ENCODE measurements at places on chromosomes 7 and 10. TPM values are rescaled to one million over a fixed set of nuclear protein-coding genes. Genes with fewer than 3 reads are reported as not detected.

DNA sequence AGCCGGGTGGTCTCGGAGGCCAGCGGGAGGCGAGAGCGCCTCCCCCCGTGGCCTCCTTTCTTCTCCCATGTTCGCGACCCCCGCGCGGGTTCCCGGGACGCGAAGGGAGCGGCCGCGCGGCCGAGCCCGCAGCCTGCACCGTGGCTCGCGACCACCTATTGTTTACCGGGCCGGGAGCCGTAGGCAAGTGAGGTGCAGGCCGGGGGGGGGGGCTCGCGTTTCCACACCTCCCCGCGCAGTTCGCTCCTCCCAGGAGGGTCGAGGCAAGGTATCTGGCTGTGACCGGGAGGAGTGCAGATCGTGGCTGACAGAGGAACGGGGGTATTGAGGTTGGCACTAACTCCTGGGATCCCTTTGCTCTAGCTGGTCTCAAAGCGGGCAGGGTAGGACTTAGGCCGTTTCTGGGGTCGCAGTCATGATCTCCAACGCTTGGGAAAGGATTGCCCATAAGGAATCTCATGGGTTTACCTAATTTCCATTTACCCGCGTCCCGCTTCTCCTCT lies 734 bp downstream of the PTPN12 start:
- DNase-seq, result peak; percentile 31

ZNF25 gene
- 8.8 TPM for total RNA-seq

C7orf33 gene
- total RNA-seq, result not detected

DNA sequence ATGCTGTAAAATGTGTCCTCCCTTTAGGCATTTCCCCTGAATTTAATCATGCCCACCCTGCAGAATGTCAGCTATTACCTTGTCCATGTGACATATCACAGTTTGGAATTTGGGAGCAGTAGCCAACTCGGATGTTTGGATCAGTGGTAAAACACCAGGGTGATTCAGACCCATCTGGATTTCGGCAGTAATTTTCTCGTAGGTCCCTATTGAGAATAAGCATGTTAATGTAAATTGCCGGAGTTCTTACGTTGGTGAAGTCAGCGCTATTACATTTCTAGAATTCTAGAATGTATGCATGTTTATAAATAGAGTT lies 44.1 kb downstream of the HGF start:
- DNase-seq, result no peak

- no peak for DNase-seq
Observed at GRCh38 chr10:29443745-29444523, 155.1 kb downstream of the LYZL1 start.

PTPN20 gene
- 1.5 TPM for total RNA-seq

DNA sequence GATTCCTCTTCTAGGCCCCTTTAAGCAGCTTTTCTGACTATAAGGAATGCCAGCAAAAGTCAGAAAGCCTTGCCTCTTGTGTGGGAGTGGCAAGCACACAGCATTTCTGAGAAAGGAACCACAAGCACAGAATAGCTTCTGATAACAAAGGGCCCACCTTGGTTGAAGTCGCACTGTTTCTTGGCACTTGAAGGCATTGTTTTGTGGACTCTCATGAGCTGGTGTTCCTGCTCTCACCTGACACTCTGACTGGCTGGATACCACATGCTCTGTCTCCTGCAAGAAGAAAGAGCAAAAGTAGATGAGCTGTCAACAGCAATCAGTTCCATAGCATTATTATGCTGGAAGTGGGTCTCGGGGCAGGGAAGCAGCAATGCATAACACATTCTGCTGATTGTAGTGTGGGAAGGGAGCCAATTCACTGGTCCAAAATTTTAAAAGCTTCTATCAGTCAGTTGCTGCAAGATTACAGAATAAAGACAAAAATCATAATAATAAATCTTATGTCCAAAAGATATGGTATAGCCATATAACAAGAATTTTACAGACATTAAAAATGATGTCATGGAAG lies 38.4 kb downstream of the FAM13C start:
- no peak for DNase-seq

GRCh38 chr7:139181404-139181803 lies 49.6 kb upstream of the UBN2 start:
- no peak for DNase-seq

- DNase-seq, result no peak
Observed at GRCh38 chr7:21757537-21758282, 188.0 kb downstream of the CDCA7L start.
